ENCODE measurements at places on chromosomes 2 and 18.

DNA sequence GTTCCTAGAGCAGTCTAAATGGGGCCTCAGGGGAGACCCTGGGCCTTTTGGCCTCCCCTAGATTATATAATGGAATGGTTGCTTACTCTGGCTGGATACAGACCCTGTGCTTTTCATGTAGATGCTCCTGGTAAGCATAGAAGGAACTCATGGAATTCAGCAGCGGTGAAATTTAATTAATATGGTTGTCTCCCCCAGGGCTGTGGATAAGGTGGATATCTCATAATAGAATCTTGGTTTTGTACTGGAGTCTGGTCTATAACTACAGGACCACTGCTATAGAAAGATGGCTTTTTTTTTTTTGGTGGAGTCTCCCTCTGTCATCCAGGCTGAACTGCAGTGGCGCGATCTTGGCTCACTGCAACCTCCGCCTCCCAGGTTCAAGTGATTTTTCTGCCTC lies 84.5 kb downstream of the HRH4 start:
- no peak overlapping the region for H3K27ac ChIP-seq
- no peaks in the 10 kb centered on the region for H3K36me3 ChIP-seq
- no peak for DNase-seq
- no peaks in the 10 kb centered on the region for H3K27me3 ChIP-seq
- H3K4me1 ChIP-seq, result no peaks in the 10 kb centered on the region
- no peak overlapping the region for H3K4me3 ChIP-seq

DNA sequence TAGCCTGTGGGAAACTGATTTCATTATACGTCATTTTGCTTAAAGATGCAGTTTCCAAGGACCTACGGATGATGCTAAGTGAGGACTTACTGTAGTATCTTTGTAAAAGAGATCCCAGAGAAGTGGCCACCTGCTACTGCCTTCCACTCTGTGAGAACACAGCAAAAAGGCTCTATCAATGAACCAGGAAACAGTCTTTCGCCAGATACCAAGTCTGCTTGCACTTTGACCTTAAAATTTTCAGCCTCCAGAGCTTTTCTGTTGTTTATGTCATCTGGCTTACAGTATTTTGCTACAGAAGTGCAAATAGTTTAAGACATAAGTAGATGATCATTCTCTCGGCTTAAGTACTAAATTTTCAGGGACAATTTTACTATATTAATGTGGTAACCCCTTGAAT lies 847.9 kb upstream of the CHAC2 start:
- no peaks in the 10 kb centered on the region for H3K27me3 ChIP-seq
- H3K4me3 ChIP-seq, result no peak overlapping the region
- DNase-seq, result no peak
- H3K4me1 ChIP-seq, result no peaks in the 10 kb centered on the region
- no peaks in the 10 kb centered on the region for H3K36me3 ChIP-seq
- H3K27ac ChIP-seq, result no peak overlapping the region

- H3K4me3 ChIP-seq, result no peak overlapping the region
- H3K36me3 ChIP-seq, result no peaks in the 10 kb centered on the region
- H3K4me1 ChIP-seq, result no peaks in the 10 kb centered on the region
- H3K27me3 ChIP-seq, result no peaks in the 10 kb centered on the region
- H3K27ac ChIP-seq, result no peak overlapping the region
- DNase-seq, result no peak
These were observed 43.2 kb upstream of the SOS1 start for GRCh38 chr2:39164089-39164488.

DNA sequence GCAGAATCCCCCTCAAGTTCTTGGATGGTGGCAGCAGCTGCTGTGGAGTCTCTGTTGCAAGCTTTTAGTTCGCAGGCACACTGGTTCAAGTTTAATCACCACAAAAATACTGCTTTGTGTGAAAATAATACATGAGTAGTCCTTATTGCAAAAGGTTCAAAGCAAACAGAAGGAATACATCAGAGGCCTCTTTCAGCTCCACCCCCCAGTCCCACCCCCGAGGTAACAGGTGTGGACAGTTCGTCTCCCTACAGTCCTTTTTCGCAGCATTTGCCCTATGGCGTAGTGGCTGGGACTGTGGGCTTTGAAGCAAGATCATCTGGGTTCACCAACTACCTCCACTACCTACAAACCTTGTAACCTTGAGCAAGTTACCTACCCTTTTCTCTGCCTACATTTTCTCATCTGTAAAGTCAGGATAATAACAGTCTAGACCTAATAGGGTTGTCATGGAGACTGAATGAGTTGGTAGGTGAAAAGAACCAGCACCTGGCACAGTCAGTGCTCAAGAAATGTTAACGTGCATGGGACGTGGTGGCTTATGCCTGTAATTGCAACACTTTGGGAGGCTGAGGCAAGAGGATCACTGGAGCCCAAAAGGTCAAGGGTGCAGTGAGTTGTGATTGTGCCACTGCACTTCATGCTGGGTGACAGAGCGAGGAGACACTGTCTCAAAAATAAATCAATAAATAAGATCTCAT lies 61.7 kb downstream of the TCF7L1 start:
- no peaks in the 10 kb centered on the region for H3K36me3 ChIP-seq
- H3K27ac ChIP-seq, result no peak overlapping the region
- H3K27me3 ChIP-seq, result no peaks in the 10 kb centered on the region
- no peaks in the 10 kb centered on the region for H3K4me1 ChIP-seq

- no peaks in the 10 kb centered on the region for H3K27me3 ChIP-seq
- H3K4me3 ChIP-seq, result no peak overlapping the region
- no peak for DNase-seq
- peaks cover 4% of the 10 kb centered on the region for H3K36me3 ChIP-seq
- no peaks in the 10 kb centered on the region for H3K4me1 ChIP-seq
These were observed 100.0 kb downstream of the BIRC6 start for GRCh38 chr2:32456808-32457207.

DNA sequence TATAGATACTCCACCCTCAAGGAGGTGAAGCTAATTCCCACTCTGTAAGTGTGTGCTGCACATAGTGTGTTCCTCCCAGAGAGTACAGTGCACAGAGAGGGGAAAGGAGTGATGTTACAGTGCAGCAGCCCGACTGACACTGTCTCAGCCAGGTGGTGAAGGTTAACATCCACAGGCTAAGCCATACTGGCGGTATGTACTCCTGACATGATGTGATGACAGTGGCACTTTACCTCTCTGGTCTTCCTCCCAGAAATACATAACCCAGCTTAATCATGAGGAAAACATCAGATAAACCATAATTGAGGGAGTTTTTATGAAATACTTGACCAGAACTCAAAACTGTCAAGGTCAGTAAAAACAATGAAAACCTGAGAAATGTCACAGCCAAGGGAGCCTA lies 107.1 kb downstream of the RAB3GAP1 start:
- peaks cover 70% of the 10 kb centered on the region for H3K36me3 ChIP-seq
- no peaks in the 10 kb centered on the region for H3K27me3 ChIP-seq

DNA sequence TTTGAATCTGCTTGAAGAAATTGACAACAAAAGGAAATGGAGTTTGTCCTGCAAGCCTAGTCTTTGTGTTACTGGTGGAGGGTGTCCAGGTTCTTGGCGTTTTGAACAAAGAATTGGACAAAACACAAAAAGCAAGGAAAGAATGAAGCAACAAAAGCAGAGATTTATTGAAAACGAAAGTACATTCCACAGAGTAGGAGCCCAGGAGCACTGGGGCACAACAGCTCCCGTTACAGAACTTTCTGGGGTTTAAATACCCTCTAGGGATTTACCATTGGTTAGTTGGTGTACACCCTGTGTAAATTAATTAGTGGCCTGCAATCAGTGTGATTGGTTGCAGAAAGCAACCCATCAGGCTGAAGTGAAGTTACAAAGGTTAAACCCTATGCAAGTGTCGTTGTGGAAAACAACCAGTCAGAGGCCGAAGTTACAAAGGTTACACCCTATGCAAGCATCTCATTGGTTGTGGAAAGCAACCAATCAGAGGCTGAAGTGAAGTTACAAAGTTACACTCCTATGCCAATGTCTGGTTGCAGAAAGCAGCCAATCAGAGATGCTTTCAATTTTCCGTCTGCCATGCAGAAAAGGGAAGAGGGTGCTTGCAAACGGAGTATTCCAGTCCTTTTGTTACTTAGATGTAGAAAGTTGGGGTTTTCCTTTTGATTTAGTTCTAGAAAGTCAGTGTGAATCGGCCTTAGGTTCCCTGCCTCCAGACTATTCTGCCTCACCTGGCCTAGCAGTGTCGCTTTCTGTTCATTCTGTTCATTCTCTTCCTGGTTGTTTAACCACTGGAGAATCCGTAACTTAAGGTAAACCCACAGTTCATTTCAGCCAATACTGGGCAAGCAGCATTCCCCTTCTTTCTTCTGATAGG lies 47.6 kb upstream of the PTH2R start:
- no peak overlapping the region for H3K4me3 ChIP-seq
- H3K27ac ChIP-seq, result no peak overlapping the region
- H3K4me1 ChIP-seq, result no peaks in the 10 kb centered on the region
- no peak for DNase-seq
- H3K36me3 ChIP-seq, result peaks cover 24% of the 10 kb centered on the region

GRCh38 chr2:224997802-224998201 lies 44.5 kb downstream of the DOCK10 start:
- no peaks in the 10 kb centered on the region for H3K36me3 ChIP-seq
- no peak overlapping the region for H3K4me3 ChIP-seq
- no peaks in the 10 kb centered on the region for H3K27me3 ChIP-seq

DNA sequence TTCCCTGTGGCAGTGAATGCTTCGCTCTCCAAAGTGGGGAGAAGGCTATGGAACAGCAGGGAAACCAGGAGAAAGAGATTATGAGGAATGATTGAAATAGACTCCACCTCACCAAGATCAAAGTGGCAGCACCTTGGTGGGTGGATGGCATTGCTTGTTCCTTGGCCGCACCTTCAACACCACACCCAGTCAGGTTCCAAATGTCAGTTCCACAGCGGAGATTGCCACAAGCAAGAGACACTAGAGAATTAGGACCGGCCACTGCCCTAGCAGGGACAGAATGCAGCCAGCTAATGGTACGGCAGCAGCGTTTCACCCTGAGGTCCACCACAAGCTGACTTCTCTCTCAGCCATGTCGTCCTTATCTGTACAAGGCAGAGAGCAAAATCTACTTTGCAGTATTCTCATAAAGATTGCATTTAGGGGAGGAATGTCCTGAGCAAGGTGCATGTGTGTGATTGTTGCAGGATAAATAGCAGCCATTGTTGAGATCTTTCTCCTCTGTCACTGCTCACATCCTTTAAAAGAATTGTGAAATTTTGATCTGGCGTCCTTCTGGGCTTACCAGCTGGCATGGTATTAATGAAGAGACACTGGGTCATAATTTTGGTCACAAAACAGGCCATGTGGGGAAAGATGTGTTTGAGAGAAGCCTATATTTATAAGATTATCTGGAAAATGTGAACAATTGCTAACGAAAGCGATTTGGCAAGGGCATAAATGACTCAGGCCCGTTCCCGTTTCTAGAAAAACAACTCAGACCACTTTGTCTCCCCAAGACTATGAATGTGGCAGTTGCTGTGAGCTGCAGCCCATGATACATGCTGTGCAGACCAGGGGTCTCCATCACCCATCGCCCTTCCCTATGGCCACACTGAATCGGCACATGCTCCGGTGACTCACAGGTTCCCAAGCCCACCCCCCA lies 228.6 kb upstream of the ID2 start:
- peak overlapping the region; percentile 24 for H3K27ac ChIP-seq
- no peaks in the 10 kb centered on the region for H3K36me3 ChIP-seq
- no peaks in the 10 kb centered on the region for H3K27me3 ChIP-seq
- peaks cover 15% of the 10 kb centered on the region for H3K4me1 ChIP-seq
- DNase-seq, result no peak

- no peak overlapping the region for H3K27ac ChIP-seq
- H3K27me3 ChIP-seq, result no peaks in the 10 kb centered on the region
- H3K4me3 ChIP-seq, result no peak overlapping the region
- DNase-seq, result no peak
- H3K36me3 ChIP-seq, result no peaks in the 10 kb centered on the region
These were observed 30.3 kb downstream of the AKAIN1 start for GRCh38 chr18:5166606-5167280.
